Nephron progenitor cell (in vitro differentiated cells): ENCODE measurements at places on chromosomes 3 and 15.

- DNase-seq: no peak
Observed at GRCh38 chr3:148737104-148737530, 39.4 kb downstream of the AGTR1 start.

DNA sequence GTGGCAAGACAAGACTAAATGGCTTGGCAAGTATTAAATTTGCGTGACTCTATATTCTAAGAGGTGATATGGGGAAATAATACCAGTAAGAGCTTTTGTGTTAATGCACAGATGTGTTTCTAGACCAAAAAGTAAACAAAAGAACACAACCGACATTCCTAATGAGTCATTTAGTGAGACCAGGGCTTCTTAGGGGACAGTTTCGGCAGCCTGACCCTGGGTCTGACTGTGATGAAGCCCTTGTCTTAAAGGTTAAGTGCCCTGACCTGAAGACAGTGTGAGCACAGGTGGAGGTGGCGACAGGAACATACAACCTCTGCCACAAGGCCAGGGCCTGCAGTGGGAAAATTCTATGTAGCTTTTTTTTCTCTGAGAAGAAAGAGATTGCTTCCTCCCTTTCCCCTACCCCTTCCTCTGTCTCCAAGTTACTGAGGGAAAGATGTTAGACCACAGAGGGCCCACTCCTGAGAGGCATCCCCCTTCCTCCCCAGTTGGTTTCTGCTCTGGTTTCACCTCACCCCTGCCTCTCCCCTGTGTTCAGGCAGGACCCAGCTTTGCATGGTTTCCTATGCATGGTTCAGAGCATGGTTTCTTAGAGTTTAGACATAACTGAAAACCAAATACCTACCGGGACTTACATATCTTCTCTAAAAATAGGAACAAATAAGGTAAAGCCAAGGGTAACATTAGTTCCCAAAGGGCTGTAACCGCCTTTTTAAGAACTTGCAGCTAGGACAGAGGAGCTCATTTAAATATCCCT, 24.8 kb upstream of the CMTM7 start:
- no peak for DNase-seq

DNA sequence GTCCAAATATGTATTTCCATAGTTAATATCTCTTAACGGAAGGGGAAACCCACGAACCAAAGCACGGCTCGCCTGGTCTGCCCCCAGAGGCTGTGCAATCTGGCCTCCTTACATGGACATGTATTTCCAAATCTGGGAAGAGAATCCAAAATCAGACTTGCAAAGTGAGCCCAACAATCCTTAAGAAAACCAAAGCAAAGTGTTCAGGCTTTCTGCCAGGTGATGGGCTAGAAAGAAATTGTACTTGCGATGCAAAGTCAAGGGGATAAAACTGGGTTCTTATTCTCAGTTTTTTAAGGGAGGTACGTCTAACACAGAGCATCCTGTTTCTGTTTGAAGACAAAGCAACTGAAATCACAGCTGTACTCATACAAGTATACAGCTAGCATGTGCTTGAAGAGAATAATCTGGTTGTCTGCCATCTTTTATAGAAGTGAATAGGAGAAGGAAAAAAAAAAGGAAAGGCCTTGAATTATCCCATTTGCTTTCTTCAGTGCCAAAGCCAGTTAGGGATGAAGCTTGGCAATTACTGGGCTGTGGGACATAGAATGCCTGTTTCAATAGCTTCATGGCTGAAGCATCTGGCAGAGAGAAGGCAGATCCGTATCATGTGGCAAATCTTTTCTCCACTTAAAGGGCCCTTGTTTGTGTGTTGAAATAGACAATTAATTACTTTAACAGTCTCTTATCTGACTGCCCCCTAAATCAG, 48.4 kb downstream of the LRIG1 start:
- DNase-seq: no peak

DNA sequence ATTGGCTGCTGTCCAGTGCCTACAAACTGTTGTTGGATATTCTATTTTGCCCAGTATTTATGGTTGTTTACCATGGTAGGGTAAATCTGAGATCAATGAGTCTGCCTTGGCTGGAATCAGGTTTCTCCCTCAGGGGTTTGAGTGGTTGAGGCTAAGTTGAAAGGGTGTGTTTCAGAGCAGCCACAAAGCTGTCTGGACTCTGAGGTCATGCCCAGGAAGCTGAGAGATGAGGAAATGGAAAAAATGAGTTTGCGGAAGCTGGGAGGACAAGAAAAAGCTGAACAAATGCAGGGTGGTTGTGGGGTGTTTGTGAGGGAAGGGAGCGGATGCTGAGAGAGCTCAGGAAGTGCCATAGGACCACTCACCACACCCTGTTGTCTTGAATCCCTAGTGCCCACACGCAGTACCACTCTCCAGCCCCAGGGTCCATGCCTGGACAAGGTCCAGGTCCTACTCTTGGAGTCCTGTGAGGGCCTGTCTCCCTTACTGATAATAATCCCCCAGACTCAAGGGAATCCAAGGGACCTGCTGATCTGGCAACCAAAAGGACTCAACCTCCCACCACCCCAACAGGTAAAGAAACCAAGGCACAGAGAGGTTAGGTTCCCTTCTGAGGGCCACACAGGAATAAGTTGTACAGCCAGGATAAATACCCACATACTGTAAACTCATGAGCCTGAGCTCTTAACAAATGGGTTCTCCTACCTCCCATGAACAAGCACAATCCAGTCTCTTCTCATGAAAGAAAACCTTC, 81.6 kb downstream of the PPCDC start:
- no peak for DNase-seq

DNA sequence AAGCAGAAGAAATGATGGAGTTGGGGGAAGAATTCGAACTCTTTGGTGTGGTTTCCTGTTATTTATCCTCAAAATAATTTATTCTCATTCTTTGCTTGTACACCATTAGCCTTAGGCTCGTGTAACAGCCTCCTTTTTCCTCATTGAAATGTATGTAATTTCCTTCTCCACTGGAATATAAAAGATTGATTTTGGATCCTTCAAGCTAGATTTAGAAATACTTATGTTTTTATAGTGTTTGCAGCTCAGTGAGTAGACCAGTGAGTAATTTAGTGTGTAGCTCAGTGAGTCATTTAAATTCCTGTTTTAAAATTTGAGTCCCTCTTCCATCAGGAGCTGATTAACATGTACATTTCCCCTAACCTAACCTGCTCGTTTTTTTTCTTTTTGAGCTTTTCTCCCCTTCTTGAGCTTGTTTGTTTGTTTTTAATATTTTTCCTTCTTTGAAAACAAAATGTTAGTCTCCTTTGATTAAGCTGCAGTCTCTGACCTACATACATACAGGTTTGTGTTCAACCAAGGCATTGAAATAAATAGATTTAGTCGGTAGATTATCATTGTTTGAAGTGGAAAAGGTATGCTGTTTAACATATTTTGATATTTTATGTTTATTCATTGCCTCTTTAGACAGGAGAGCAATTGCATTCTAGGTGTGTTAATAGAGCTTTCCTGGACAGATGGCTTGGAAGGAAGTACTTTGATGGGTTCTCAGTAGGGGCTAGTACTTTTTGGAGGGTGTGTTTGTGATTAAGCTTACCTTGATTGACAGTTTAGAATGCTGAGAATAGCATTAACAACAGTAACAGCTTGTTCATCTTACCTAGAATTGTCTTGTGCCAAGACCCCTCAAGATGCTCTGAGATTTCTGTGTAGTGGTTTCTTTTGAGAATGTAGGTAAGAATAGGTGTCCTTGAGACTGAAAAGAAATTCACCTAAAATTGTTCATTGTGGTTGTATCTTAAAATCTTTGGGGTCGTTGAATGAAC, 5.9 kb downstream of the USP3 start:
- DNase-seq: no peak

DNA sequence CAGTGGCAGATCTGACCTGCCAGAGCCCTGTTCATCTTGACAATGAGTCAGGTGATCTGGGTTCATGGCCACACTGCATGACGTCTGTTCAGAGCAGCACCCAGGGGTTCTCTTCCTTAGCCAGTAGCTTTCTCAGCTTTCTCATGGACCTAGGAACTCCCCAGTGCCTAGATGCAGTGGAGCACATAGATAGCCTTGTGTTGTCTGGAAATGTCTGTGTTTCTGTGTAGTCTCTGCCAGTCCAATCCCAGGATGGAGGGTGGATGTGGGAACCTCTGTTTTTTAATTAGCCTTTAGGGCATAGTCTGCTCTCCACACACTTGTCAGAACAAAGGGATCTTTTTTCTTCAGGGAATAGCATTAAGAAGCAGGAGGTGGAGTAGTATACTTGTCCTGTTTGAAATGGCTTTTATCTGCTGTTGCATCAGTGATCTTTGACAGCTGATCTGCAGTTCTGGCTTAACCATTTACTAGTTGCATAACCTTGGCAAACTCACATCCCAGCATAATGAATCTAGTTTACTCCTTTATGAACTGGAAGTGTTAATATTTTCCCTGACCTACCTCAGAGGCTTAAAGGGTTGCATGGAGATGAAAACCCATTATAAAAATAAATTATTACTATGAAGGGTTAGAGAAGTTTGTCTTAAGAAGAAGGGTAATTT, 16.1 kb upstream of the CACNA1D start:
- no peak for DNase-seq

- DNase-seq: no peak
Observed at GRCh38 chr3:72312339-72312738, 527.4 kb upstream of the PROK2 start.

- DNase-seq: no peak
Observed at GRCh38 chr3:35640190-35641165, 1.2 kb downstream of the ARPP21 start.

- no peak for DNase-seq
Observed at GRCh38 chr3:111648991-111649579, 53.9 kb upstream of the ZBED2 start.

DNA sequence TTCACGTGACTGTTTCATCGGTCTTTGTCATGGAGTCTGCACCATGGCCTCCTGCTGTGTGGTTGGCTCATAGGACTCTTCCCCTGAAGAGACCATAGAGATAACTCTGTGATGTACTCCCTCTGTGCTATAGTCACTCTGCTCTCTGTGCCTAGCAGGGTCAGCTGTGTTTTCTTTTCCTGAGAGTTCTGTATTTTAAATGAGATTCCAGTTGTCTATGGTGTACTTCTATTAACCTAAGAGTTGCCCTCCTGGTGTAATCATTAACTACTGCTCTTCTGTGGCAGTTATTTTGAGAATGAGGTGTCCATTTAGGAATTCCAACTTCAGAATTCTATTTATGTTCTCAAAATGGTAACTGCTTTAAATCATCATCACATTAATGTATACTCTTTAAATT, 114.5 kb upstream of the ARPP21 start:
- DNase-seq: no peak

- DNase-seq: peak; percentile 26
Observed at GRCh38 chr3:114213627-114214541, 23.5 kb downstream of the ZNF80 start.

DNA sequence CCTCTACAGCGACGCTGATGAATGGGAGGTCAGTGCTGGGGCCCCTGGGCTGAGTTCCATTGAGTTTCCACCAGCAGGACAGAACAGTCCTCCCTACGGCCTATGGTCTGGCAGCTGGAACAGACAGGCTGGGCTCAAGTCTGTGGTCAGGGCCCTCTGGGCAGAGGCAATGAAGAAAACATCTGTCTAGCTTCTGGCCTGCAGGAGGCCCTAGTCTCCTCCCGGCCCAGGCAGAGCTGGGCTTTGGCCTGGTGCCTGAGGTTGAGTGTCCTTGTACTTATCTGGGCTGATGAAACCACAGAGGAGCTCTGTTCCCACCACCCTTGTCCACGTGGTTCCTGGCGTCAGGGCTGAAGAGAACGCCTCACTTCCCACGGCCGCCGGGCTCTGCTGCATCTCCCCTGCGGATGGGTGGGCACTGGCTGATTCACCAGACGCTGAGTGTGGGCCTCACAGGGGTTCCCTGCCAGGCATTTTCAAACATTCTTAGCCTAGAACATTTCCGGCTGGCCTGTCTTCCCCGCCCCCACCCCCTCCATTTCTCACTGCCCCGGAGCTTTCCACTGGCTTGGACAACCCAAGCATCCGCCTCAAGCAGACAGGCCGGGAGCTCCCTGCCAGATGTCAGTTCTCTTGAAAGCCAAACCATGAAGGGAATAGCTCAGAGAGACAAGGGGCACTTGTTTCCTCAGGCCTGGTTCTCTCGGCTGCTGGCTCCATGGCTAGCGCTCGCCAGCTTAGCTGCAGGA, 20.3 kb downstream of the PPCDC start:
- DNase-seq: no peak

DNA sequence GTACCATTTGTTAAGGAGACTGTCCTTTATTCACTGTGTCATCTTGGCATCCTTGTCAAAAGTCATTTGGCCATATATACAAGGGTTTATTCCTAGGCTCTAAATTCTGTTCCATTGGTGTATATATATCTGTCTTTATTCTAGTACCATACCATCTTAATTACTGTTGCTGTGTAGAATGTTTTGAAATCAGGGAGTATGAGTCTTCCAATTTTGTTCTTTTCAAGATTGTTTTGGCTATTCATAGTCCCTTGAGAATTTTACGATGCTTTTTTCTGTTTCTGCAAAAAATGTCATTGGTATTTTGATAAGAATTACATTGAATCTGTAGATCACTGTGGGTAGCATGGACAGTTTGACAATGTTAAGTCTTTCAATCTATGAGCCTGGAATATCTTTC, 28.7 kb downstream of the PFN2 start:
- DNase-seq: no peak

GRCh38 chr3:160006282-160007163, 17.9 kb downstream of the IL12A start:
- peak; percentile 46 for DNase-seq

- DNase-seq: no peak
Observed at GRCh38 chr15:70636540-70637165, 126.7 kb downstream of the UACA start.

GRCh38 chr3:8651418-8652323, 7.1 kb upstream of the SSUH2 start:
- no peak for DNase-seq

GRCh38 chr15:77782691-77783090, 150.0 kb upstream of the LINGO1 start:
- DNase-seq: no peak

DNA sequence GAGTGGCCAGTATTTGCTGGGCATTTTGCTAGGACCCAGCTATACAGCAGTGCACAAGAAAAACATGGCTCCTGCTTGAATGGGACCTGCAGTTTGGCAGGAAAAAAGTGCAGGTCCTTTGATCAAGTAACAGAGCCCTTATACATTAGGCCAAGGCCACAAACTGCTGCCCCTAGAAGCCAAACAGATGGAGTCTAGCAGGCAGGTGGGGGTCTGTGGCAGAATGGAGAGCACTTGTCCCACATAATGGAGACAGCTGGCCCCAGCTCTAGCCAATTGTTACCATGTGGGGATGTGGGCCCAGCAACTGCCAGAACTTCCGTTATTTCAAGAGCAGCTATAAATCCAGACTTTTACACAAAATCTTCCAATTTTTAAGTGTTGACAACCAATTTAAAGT, 79.3 kb downstream of the SHQ1 start:
- no peak for DNase-seq

- peak; percentile 54 for DNase-seq
Observed at GRCh38 chr3:38960953-38961622, 90.7 kb downstream of the SCN11A start.

DNA sequence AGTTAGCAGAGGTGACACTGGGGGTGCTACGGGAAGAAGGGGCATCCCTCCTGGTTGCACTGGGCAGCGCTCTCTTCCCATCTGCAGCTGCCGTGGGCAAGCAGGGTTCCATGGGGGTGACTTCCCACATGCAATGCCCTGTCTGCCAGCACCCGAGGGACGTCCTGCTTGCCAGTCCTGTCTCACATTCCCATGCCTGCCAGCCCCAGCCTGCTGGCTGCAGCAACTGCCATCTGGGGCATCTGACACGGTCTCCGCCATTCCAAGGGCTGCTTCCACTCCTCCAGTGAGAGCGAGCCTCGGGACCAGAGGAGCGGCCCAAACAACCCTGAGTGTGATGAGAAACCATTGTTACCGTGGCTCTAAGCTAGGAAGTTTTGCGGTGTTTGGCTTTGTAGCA, 45.4 kb upstream of the RPL32 start:
- no peak for DNase-seq
